BE2C (cell line): ENCODE measurements at places on chromosomes 16 and 17.

DNA sequence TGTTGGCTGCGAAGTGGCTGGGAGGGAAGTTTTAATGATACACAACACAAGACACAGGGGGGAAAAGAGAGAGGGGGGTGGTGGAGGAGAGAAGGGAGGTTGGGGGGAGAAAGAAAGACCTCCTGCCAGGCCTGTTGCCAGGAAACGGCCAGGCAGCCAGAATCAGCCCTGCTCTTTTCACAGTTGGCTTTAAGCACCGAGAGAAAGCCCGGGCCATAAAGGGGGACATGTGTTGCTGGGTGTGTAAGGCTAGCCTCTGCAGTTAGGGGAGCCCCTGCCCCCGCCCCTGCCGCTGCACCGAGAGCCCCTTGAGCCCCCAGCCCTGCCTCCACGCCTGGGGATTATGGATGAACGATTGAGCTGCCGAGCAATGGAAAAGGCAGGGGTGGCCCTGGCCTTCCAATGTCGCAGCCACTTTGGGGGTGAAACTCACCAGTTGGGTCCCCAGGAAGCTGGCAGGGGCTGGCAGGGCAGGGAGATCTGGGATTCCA is 13.9 kb upstream of the WNT3 start:
- DNase-seq, result no peak

- no peak for DNase-seq
Observed at GRCh38 chr16:67068212-67068753, 39.3 kb downstream of the CBFB start.

GRCh38 chr16:2206420-2206779 is 1.1 kb downstream of the MLST8 start:
- DNase-seq, result no peak

DNA sequence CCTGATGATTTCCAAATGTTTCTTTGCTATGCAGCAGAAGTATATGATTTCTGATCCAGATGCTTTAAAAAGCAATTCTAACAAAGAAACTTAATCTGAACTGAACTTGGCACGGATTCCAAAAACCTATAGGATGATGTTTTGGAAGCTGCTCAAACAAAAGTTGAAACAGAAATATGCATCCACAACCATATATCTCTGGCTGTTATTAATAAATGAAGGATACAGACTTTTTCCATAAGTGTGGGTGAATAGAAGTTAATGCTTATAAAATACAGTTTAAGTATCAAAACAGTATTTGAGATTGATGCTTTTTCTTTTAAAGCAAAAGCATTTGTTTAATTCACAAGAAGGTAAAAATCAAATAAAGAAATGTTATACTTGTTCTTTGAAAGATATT is 27.9 kb upstream of the NACA2 start:
- no peak for DNase-seq

- no peak for DNase-seq
Observed at GRCh38 chr16:86030116-86030515, 131.2 kb downstream of the IRF8 start.

DNA sequence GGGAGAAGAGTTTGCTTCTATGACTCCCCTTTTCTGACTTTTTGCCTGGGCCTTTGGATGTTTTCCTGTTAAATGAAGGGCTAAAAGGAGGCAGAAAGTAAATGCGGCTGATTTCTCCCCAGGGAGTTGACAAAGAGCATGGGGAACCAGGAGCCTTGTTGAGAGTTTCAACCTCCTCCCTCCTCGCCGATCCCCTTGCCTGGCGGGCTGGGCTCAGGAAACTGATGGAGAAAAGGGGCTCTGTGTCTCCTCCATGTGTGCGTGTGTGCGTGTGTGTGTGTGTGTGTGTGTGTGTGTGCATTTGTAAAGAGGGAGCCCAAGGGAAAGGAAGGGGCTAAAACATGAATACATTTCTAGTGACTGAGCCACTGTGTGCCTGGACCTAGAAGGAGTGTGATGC is 94.5 kb downstream of the ZDHHC7 start:
- DNase-seq, result no peak

GRCh38 chr16:80809366-80809765 is 5.0 kb upstream of the CDYL2 start:
- no peak for DNase-seq

DNA sequence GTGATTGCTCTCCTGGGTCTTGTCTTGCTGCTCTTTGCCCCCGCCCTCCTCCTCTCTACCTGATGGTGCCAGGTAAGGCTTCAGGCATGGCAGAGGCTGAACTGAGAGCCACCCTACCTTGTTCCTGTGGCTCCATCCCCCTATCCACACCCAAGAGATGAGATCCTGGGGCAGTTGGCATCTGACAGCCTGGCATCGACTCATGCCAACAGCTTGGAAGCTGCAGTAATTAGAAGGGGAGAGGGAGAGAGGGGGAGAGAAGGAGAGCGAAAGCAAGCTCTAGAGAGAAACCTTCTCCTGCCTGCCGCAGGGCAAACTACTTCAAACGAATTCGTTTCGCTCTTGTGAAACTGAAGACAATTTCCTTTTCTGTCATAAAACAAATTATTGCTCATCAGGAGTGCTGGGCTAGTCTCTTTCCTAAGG is 13.8 kb upstream of the SP6 start:
- DNase-seq, result no peak

DNA sequence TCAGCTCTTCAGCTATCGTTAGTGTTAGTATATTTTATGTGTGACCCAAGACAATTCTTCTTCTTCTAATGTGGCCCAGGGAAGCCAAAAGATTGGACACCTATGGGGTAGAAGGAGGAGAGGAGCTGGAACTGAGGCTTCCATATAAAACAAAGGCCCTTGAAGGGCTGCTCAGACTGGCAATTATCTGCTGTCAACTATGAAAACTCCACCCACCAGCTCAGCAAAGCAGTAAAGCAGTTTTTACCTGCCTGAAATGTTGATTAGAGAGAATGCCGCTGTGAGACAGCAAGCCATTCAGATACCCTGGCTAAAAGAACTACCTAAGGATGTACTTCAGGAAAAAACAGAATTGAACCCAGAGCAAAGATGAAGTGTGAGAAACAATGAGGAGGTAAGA is 45.9 kb upstream of the GNAO1 start:
- no peak for DNase-seq

- no peak for DNase-seq
Observed at GRCh38 chr16:68279726-68280558, 15.6 kb downstream of the SLC7A6 start.

DNA sequence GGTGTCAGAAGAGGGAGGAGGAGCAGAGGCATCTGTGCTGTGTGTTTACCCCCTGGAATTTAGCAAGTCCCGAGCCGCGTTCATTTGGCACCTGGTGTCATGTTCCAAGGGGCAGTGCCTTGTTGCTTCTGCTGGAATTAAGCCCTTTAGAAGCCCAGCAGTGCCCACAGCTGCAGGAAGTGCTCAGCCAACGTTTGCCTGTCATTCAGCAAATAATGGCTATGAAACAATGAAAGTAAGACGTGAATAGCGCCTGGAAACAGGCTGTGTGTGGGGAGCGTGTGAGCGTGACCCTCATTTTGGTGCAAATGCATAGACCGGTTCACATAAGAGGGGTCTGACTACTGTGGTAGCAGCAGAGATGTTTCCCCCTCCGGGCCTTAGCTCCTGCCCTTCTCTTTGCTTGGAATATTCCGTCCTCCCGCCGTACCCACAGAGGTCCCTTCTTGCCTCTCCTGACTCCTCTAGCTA is 5.8 kb upstream of the ATP2C2 start:
- DNase-seq, result no peak

DNA sequence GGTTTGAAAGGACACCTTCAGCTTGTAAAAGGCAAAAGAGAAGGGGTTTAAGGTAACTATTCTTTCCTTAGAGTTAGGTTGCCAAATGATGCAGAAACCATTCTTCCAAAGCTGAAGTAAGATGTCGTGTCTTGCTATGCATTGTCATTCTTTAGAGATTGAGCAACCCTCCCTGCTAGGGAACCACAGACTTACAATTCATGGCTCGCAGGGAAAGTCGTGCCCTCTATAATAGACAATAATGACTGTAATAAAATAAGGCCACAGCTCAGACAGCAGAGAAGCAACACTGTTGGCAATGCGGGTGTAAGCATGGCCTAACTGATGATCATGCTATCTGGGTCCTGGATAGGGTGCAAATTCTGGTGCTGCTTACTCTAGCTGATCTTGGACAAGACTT is 129.6 kb upstream of the CDH13 start:
- no peak for DNase-seq

GRCh38 chr17:10314329-10314728 is 58.5 kb downstream of the MYH13 start:
- no peak for DNase-seq

DNA sequence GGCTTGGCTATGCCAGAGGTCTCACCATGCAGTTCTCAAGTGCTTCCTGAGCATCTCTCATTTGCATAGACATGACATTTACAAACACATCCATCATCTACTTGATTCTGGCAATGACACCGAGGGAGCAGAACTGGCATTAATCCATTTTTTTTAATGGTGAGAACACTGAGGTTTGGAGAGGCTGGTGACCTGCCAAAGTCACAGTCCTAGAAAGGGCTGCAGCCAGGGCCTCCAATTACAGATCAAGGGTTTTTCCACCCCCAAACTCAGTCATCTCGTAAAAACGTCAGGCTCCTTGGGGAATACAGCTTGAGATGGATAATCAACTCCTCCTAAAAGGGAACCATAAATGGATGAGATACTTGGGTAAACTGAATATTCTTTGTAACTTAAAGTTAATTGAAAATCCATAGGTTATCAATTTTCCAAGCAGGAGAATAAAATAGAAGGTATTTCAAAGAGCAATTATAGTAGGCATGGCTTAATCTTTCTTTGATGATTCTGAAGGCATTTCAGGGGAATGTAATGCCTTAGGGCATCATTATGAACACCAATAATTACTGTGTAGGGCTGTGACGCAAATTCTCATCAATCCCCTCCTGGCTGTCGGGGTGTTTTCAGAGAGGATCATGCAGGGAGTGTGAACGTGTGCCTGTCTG is 9.4 kb upstream of the MEOX1 start:
- no peak for DNase-seq

DNA sequence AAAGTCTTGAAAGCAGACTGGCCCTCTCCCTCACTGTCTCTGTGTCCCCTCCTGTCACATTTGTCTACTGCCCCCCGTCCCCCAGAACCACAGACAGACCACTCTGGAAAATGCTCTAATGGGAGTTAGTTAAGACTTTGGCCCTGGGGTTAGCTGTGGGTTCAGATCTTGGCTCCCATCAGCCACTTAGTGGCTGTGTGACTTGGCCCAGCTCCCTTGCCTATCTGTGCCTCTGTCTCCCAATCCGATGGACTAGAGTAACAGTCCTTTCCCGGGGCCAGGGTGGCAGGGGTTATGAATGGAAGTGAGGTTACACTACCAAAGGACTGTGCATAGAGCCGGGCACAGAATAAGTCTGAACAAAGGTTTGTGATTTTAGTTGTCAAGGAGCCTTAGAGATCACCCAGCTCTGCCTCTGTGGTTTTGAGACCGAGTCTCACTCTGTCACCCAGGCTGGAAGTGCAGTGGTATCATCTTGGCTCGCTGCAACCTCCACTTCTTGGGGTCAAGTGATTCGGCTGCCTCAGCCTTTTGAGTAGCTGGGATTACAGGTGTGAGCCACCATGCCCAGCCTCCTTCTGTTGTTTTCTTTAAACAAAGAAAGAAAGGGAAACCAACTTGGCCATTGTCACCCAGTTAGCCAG is 23.7 kb downstream of the PPL start:
- no peak for DNase-seq

- DNase-seq, result no peak
Observed at GRCh38 chr17:80116276-80116920, 15.0 kb downstream of the GAA start.

- DNase-seq, result no peak
Observed at GRCh38 chr17:2892305-2892971, 96.2 kb downstream of the RAP1GAP2 start.

- DNase-seq, result peak; percentile 8
Observed at GRCh38 chr16:57759541-57760356, 24.2 kb downstream of the KATNB1 start.

- DNase-seq, result no peak
Observed at GRCh38 chr16:20344611-20345010, 7.9 kb downstream of the UMOD start.

DNA sequence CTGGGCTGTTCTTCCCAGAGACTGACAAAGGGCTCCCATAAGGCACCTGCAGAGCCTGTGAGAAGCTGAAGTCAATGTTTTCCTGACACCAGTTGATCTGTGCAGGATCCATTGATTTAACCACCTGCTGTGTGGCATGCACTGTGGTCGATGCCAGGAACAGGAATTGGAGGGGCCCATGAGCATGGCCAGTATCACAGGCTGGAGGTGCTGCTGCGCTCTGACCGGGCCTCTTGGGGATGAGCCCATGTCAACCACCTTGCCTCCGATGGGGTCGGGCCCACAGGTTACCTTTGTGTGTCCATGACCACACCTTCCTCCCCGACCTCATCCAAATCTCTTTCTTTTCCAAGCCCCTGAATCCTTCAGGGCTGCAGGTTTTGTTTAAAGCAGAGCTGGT is 18.2 kb upstream of the STH start:
- no peak for DNase-seq

GRCh38 chr16:19517424-19518089 is 4.3 kb downstream of the GDE1 start:
- DNase-seq, result no peak

- no peak for DNase-seq
Observed at GRCh38 chr16:590188-590814, 435 bp downstream of the RAB40C start.

- no peak for DNase-seq
Observed at GRCh38 chr16:68147444-68147843, 62.3 kb downstream of the NFATC3 start.

GRCh38 chr17:66432996-66433551 is 130.7 kb downstream of the PRKCA start:
- DNase-seq, result peak; percentile 86

DNA sequence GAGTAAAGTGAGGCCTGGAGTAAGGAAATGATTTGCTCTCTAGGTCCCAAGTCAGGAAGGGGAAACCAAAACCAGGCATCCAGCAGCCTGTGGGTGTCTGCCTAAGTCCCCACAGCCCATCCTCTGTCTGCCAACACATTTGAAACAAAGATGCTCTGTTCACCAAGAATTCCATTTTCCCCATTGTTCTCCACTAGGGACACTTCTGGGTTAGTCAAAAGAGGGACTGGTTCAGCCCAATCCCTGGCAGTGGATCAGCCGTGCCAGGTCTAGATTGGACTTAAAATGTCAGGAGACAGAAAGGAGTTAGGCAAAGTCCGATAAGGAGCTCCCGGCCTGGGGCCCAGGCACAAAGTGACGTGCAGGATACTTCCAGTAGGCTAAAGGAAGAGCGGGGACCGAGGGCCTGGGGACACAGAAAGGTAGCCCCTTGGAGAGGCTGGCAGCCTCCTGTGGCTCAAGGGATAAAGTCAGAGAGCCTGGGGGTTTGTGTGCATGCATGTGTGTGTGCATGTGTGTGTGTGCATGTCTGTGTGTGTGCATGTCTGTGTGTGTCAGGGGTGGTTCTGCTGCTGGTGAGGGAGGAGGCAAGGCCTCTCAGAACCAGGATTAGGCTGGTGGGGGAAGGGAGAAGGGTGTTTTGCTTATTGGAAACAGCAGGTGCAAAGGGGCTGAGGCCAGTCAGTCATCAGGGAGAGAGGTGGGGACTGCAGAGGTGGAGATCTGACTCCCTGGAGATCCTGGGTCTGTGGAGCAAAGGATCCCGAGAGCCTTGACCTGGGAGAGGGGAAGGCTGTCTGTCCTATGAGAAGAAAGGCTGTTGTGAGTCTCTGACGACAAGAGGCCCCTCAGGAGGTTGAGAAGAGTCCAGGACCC is 41.7 kb upstream of the IL34 start:
- DNase-seq, result no peak

GRCh38 chr16:70608521-70608920 is 37.8 kb upstream of the IL34 start:
- no peak for DNase-seq

GRCh38 chr16:88899901-88900661 is 33.6 kb upstream of the PABPN1L start:
- DNase-seq, result no peak
